Uterus (tissue), 4 donors: ENCODE measurements at places on chromosomes 3 and 15.

DNA sequence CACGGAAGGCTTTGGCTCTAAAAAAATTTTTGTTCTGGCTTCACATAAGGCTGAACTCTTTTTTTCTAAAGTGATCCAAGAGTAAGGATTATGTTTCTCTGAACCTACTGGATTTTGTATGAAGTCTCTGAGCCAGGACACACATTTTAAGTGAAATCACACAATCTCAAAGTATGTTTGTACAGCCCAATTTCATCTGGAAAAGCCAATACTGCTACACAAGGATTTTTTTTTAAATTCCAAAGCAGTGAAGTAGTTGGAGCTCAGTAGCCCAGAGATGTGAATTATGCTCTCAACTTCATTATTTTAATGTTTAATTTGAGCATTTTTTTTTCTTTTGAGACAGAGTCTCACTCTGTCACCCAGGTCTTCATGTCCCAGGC lies 243.9 kb downstream of the FAM43A start:
- DNase-seq = no peak

- no peak for DNase-seq
Observed at GRCh38 chr3:171348121-171348520, 112.1 kb downstream of the TNIK start.

DNA sequence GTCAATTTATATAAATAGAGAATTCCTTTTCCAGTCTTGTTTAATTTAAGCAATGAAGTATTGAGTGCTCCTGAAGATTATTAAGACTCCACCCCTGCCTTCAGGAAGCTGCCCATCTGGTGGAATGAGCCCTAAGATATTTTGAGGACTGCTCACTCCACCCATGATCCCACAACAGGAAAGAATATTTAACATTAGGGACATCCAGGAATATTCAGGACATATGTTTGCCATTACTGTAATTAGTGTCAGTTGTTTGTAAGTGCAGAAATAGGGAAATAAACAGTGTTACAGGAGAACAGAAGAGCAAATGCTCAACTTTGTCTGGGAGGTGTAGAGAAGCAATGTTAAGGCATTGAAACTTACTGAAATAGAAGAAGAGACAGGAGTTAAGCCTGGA lies 375.0 kb downstream of the ROBO2 start:
- no peak for DNase-seq

DNA sequence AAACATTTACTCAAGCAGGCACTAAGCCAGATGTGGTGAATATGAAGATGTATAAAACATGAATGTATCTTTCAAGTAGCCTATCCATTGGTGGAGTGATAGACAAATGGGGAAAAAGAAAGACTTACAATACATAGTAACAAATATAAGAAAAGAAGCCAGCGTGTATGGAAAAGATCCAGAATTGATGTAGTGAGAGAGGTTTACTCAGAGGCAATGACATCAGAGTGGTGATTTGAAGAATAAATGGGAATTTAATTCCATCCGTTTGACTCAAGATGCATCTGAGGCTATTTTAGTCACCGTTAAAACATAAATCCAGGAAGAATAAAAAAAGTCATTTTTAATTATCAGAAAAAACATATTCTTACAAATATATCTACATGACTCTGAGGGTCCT lies 162.6 kb downstream of the IL1RAP start:
- DNase-seq = no peak

DNA sequence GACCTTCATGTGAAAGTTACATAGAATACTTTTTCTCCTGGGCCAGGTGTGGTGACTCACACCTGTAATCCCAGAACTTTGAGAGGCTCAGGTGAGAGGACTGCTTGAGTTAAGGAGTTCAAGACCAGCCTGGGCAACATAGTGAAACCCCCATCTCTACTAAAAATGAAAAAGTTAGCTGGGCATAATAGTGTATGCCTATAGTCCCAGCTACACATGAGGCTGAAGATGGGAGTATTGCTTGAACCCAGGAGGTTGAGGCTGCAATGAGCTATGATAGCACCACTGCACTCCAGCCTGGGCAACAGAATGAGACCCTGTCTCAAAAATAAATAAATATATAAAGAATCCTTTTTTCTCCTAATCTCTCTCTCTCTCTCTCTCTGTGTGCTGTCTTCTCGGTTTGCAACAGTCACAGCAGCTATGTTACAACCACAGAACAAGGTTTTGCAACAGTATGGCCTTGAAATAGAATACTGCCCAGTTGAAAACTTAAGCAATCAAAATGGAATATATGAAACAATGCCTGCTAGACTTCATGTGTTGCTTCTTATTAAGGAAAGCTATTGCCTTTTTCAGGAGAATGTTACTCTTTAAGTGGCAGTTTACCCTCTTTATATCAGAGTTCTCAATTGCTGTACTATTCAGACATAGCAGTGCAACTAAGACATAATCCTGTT lies 12.3 kb upstream of the DENND4A start:
- DNase-seq = no peak

DNA sequence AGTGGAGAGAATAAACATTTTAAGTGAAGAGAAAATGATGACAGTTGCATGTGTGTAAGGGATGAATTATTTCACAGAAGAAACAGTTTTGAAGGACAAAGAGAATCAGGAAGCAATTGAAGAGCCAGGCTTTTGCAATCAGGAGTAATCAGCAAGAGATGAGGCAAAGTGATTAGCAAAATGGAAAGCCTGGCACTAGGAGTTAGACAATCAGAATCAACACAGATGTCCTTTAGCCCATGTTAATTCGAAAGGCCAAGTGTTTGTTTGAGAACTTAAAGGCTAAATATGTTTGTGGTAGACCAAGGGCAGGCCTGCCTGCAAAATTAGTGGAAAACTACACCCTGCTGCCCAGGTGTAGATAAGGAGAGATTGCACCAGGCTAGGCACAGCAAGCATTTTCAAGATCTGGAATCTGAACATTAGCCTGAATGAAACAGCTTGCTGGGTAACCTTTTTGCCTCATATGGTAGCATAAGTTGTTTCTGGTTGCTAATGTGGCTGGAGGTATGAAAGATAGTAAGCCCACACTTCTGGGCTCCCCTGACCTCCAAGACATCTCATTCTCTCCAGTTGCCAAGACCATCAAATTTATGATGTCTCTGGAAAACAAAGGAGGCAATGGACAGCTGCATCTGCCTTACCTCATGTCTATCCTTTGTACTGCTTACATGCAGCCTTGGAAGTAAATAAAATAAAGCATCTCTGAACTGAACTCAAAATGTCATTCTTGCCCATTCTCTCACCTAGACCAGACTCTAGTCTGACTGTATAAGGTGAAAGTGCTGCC lies 22.0 kb upstream of the LEKR1 start:
- DNase-seq = no peak

DNA sequence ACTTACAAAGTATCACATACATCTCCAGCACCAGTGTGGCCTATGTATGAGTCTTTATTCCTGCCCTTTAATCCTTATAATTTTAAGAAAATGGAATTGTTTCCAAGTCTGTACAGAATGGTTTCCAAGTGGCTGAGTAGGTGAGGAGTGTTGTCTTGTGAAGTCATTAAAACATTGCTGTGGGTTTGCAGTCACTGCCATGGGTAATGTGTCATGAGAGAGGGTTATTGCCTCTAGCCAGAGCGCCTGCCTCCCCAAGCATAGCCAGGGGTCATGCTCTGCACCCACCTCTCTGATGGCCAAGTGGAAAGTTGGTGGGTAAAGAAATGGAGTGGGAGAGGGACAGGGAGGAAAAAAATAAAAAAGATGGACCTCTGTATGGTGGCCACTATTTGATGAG lies 25.3 kb downstream of the TRAK1 start:
- no peak for DNase-seq

DNA sequence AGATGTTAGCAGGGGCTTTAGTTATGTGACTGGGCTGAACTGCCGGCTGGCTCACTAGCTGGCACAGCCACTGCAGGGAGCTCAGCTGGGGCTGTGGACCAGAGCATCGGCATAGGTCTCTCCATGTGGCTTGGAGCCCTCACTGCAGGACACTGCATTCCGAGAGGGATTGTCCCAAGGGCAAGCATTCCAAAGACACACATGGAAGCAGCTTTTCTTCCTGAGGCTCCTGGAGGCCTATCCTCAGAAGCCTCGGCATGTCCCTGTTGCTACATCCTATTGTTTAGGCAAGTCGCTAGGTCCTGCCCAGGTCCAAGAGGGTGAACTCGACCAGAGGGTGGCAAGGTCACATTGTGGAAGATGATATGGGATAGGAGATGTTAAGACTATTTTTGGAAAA lies 209.8 kb downstream of the PLCL2 start:
- no peak for DNase-seq

GRCh38 chr3:73808862-73809509 lies 184.2 kb upstream of the PDZRN3 start:
- DNase-seq = no peak

- DNase-seq = no peak
Observed at GRCh38 chr3:158788446-158788845, 13.4 kb upstream of the MFSD1 start.

GRCh38 chr3:77373619-77374018 lies 333.7 kb downstream of the ROBO2 start:
- no peak for DNase-seq

DNA sequence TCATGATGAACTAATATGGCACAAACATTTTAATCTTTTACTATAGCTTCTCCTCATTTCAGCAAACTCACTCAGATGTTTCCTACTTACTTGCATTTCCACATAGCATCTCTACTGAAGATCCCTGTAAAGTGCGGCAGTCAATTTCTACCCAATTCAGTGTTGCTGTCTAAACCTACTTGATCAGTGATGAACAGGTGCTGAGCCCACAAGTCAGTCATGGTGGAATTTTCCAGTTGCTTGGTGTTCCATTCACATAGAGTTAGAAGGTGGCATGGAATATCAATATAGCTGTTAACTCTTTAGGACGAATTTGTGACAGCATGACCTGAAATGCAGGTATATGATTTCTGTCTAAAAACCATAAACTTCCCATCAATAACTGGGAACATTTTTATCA lies 22.7 kb downstream of the MRPL3 start:
- no peak for DNase-seq

- DNase-seq = no peak
Observed at GRCh38 chr3:129345971-129346370, 67.3 kb downstream of the HMCES start.

DNA sequence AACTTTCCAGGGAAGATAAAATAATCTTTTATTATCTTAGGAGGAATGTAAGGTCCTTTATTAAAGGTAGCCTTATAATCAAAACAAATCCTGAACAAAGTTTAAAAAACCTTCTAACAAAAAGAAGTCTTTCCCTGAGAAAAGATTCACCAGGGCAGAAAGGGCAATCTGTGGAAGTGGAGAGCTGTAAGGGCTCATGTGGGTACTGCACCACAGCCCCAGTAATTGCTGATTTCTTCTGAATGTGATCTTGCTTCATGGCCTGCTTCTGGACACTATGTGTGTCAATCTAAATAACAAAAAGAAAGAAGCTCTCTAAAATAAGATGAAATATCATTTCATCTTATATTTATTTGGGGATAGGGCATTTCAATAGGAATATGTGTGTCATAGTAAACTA lies 1501.6 kb downstream of the OTOL1 start:
- DNase-seq = no peak

DNA sequence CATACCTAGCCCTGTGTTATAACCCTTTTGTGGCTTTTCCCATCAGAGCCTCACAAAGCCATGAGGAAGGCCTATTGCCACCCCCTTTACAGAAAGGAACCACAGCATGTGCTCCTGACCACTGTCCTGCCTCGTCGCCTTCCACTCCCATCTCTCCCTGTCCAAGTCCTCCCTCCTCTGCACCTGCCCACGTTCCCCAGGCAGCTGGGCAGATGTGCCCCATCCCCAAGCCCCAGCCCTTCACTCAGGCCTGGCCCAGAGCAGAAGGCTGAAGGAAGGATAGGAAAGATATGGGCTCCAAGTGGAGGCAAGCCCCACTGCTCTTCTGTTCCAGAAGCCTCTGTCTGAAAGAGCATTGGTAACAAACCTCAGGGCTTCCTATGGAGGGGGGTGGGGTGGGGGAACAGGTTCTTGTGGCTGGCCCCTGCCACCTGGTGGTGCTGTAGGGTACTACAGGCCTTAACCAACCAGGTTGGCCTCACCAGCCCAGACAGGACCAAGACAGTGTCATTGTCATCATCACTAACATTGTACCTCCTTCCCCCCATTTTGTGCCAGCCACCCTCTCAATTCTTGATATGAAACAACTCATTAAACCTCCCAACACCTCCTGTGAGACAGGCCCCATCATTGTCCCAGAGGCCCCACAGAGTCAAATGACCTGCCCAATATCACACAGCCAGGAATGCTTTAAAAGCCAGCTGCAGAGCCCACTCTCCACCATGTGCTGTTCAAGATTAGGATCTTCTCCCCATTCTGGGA lies 10.0 kb downstream of the POC1A start:
- DNase-seq = peak; percentile 81

DNA sequence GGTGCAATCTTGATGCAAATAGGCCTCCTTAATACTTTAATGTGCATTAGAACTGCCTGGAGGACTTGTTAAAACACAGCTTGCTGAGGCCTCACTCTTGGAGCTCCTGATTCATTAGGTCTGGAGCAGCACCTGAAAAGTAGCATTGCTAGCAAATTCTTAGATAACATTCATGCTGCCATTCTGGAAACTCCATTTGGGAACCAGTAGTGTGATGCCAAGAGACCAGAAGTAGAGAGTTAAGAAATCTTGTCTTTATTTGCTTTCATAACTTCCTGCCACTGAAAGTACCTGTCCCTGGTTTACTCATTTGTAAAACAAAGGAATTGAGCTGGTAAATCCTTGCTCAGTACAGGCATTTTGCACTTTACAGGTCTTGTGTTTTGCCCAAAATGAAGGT lies 72.0 kb downstream of the RAP2B start:
- DNase-seq = no peak

- no peak for DNase-seq
Observed at GRCh38 chr15:52263563-52264282, 31.9 kb downstream of the MYO5C start.

DNA sequence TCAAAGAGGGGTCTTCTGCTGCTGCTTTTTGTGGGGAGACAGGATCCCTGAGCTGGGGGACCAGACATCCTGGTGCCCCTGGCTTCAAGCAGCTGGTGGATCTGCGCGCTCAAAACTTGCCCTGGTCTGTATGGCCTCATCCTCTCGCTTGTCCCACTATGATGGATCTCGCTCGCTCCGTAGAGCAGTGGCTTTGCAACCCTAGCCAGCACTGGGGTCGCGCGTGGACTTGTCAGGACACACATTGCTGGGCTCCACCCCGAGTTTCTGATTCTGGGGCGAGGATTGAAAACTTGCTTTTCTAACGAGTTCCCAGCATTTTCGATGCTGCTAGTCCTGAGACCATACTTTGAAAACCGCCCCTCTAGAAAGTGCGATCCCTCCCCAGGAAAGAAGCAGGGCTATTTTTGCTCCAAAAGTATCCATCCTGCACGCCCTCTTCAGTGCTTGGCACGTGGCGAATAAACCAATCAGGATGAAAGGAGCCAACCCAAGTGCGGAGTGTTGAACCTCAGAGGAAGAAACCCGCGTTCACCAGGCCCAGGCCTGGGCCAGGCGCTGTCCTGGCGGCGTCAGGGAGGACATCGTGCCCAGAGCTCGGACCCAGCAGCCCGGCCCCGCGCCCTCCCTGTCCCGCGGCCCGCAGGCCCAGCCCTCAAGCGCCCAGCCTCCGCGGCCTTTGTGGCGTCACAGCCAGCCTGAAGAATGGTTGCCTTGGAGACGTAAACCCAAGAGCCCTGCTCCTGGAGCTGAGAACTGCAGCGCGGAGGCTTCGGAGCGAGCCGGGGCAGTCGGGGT lies at the start of gene CFAP100:
Gene CFAP100, plus strand, starts transcription at position 731 of the 798 bp plus-strand sequence. CDS start 1,092 bp downstream, outside the sequence.
- no peak for DNase-seq

GRCh38 chr3:37680401-37680800 lies 181.3 kb upstream of the CTDSPL start:
- no peak for DNase-seq

- DNase-seq = no peak
Observed at GRCh38 chr3:194598771-194599557, 34.3 kb downstream of the TMEM44 start.

GRCh38 chr3:13167829-13168228 lies 94.6 kb upstream of the IQSEC1 start:
- DNase-seq = no peak
